ENCODE measurements at places on chromosomes 3 and 15. TPM values are rescaled to one million over a fixed set of nuclear protein-coding genes. Genes with fewer than 3 reads are reported as not detected.

The CD80 gene
- 0.15 TPM for total RNA-seq

The PLSCR2 gene
- 0.54 TPM for total RNA-seq

The SNX22 gene
- total RNA-seq: 2.3 TPM

The GOLGB1 gene
- total RNA-seq: 49.7 TPM

The KCNH8 gene
- not detected for total RNA-seq

The AADACL2 gene
- total RNA-seq: not detected

The HEXA gene
- 199 TPM for total RNA-seq

The TRIM42 gene
- not detected for total RNA-seq

The DCLK3 gene
- total RNA-seq: not detected

The GMPPB gene
- 28.4 TPM for total RNA-seq

The RGMA gene
- 0.62 TPM for total RNA-seq

The DUOXA2 gene
- not detected for total RNA-seq

The HHATL gene
- total RNA-seq: not detected

The ALS2CL gene
- total RNA-seq: 2.7 TPM

The GABRB3 gene
- total RNA-seq: 0.13 TPM

The STX19 gene
- not detected for total RNA-seq

The CCDC54 gene
- total RNA-seq: not detected

The GLDN gene
- 0.57 TPM for total RNA-seq

The TNFAIP8L3 gene
- 1.0 TPM for total RNA-seq

The ADGRG7 gene
- total RNA-seq: not detected

The IL17RD gene
- 3.5 TPM for total RNA-seq

The AGTR1 gene
- total RNA-seq: 0.28 TPM

The DRD3 gene
- not detected for total RNA-seq

The CMTM8 gene
- 9.8 TPM for total RNA-seq

The VGLL4 gene
- 66.0 TPM for total RNA-seq

The HESX1 gene
- total RNA-seq: 1.1 TPM

The KIF7 gene
- total RNA-seq: 6.5 TPM

The OR5H14 gene
- total RNA-seq: not detected

The ZNF621 gene
- total RNA-seq: 24.9 TPM

The GP5 gene
- 0.05 TPM for total RNA-seq

The MME gene
- 1.6 TPM for total RNA-seq

The SOX14 gene
- not detected for total RNA-seq

The TNNC1 gene
- 5.2 TPM for total RNA-seq

The PLA2G4E gene
- total RNA-seq: not detected

The CLDN11 gene
- 1.9 TPM for total RNA-seq

The ZNF592 gene
- total RNA-seq: 34.2 TPM

The GOLGA8H gene
- total RNA-seq: 1.5 TPM

The SYNPR gene
- total RNA-seq: not detected

The CFAP20DC gene
- 4.0 TPM for total RNA-seq

The HEG1 gene
- total RNA-seq: 141 TPM

The ANKUB1 gene
- not detected for total RNA-seq

The MYZAP gene
- 1.1 TPM for total RNA-seq

The MRPS11 gene
- 76.9 TPM for total RNA-seq

The CPEB1 gene
- total RNA-seq: 19.5 TPM

The CHRNA5 gene
- total RNA-seq: 52.4 TPM

The ZBTB47 gene
- total RNA-seq: 3.6 TPM

The MYLK gene
- 29.7 TPM for total RNA-seq

The PPARG gene
- total RNA-seq: 88.1 TPM

The P2RY12 gene
- total RNA-seq: not detected

The SNRPN gene
- 75.1 TPM for total RNA-seq

The KBTBD13 gene
- not detected for total RNA-seq

The HIGD2B gene
- total RNA-seq: 0.21 TPM

The GHRL gene
- total RNA-seq: not detected

The RTP3 gene
- not detected for total RNA-seq

The LRRC2 gene
- total RNA-seq: not detected

The MRAS gene
- total RNA-seq: 14.2 TPM

The BNC1 gene
- not detected for total RNA-seq

The SAMD7 gene
- total RNA-seq: not detected

The GBE1 gene
- total RNA-seq: 30.4 TPM

The EAF2 gene
- 5.3 TPM for total RNA-seq

Data from Panc1 (cell line).